ENCODE measurements at places on chromosomes 7 and 10. TPM values are rescaled to one million over a fixed set of nuclear protein-coding genes. Genes with fewer than 3 reads are reported as not detected.

DNA sequence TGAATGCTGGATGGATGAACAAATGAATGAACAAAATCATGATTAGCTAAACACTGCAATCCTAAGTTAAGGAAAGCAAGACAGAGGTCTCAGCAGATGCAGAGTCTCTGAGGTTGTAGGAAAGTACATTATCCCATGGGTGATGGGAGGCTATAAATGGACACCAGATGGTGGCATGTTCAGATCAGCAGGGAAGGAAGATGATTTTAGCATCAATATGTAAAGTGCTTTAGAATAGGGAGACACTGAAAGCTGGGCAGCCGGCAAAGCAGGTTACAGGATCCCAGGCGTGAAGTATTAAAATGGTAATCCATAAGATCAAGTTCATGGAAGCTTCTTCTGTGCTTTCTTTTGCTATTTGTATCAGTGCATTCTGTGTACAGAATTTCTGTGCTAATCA is 7.9 kb upstream of the RAPGEF5 start:
- no peak for DNase-seq

Gene CTAGE6
- not detected for polyA plus RNA-seq

DNA sequence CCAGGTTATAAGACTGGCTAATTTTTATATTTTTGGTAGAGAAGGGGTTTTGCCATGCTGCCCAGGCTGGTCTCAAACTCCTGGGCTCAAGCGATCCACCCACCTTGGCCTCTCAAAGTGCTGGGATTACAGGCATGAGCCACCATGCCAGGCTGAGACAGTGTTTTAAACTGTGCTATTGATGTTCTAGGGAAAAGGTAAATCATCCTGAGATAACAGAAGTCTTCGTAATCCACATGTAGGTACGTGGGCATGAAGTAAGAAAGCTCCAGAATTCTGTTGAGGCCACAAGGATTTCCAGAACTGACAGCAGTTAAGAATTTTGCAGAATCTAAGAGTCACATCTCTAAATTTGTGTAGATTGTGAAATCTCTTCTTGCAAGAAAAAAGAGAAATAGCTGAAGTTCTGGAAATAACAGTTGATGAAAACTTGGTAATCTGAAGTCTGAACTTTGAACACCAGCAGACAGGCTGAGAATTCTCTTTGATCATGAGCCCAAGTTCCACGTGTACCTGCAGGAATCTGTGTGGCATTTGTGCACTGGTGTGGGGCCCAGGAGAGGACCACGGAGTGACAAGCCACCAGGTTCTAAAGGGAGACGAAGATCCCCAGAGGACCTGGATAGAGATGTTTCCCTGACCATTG is 24.6 kb downstream of the C7orf33 start:
- no peak for DNase-seq

- no peak for DNase-seq
Measured at GRCh38 chr10:77110757-77111156, 526.9 kb downstream of the KCNMA1 start.

DNA sequence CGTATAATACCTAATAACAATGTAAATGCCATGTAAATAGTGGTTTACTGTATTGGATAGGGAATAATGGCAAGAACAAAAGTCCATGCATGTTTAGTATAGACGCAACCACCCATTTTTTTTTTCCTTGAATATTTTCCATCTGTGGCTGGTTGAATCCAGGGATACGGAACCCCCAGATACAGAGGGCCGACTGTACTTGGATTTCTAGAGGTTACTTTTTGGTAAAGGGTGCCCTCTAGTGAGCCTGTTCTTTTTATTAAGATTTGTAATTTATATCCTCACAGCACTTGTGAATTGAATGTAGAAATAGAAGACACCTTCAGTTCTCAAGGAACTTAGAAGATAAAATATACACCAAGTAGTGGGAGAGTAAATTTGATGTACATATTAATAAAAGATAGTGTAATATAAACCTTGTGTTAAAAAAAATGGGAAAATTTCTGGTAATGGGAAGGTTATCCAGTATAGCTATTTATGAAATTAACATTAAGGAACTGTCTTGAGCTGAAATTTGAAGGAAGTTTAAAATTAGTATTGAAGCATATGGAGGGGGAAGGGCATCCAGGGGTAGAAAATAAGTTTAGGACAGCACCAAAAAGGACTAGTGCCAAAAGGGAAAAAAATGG is 32.0 kb downstream of the EXOC6 start:
- DNase-seq: no peak
